ENCODE measurements at places on chromosomes 12 and 14.

DNA sequence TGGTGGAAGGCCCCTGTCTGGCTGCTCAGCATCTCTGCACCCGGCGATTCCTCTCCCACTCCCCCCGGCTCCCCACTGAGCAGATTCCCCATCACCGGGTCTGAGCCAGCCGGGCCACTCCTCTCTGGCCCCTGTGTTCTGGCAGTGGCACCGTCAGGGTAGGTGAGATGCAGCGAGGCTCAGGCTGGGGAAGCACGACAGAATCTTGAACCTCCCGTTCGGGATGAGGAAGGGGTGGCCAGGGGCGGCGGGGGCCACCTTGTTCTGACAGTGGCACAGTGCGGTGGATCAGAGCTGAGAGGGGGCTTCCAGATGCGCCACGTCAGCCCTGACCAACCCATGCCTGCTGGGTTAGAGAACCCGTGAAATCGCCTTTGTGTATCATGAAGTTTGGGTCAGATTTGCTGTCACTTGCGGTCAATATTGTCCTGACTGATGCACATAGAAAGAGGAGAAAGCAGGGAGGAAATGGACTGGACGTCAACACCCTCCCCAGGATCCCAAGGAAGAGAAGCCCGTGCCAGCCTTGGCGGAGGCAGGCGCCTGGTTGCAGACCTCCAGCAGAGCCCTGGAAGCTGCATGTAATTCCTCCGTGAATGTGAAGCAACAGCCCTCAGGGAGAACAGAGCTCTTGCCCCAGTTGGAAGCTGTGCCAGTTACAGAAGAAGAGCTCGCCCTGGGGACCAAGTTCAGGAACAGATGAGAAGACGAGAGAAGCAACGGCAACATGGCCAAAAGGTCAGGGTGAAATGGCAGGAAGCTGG lies 137.1 kb upstream of the SFSWAP start:
- DNase-seq = no peak

DNA sequence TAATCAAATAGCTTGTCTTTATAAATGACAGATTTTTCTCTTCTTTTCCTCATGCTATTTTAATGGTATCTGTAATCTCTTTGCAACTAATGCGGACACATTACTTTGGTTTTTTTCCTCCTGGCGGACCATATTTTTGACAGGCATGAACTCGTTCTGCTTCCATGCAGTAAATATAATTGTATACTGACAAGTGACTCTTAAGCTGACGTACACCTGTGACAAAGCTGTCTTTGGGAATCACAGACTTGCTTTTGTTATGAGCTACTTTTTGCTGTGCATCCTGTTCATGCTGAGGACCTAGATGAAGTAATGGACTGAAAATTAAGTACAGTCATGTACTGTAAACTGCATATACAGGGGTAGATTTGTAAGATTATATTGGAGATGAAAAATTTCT lies 434.3 kb upstream of the TMTC1 start:
- DNase-seq = no peak

- DNase-seq = no peak
These were observed 10.4 kb downstream of the GTSF1 start for GRCh38 chr12:54463034-54463433.

DNA sequence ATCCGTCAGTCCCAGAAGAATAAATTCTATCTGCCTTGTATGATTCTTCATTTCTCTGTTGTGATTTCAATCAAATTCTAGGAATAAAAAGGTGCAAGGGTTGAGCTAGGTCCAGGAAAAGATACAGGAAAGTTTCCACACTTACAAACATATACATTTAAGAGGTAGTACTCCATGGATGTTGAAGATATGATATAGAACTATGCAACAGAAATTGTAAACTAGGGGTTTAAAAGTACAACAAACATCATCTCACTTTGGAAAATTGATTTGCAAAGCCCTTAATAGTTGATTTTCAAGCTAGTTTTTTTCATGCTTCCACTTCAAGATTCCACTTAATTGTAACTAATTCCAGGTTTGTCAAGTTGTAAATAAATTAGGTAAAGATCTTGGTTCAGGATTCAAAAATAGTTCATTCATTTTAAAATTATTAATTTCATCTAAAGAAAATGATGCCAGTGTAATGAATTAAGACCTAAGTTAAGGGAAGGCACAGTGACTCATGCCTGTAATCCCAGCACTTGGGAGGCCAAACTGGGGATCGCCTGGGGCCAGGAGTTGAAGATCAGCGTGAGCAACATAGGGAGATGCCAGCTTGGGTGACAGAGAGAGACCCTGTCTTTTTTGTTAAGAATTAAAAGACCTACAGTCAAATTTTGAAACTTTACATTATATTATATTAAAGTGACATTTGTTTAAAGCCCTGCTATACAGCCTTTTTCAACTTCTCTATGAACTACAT lies at the start of gene OR6C70:
TSS of gene OR6C70 (minus strand) at position 51 of the 742 bp plus-strand sequence. CDS start at position 51, 0 bp downstream.
- no peak for DNase-seq

Measured in GM06990 (cell line).